Gastroesophageal sphincter (tissue), 4 donors: ENCODE measurements at places on chromosomes 7 and 10.
A peak's percentile ranks its signal among the peaks of the same experiment; 100 is the strongest.

GRCh38 chr7:128266883-128267594 lies 26.0 kb downstream of the LEP start:
- peak; percentile 45 for ATAC-seq

DNA sequence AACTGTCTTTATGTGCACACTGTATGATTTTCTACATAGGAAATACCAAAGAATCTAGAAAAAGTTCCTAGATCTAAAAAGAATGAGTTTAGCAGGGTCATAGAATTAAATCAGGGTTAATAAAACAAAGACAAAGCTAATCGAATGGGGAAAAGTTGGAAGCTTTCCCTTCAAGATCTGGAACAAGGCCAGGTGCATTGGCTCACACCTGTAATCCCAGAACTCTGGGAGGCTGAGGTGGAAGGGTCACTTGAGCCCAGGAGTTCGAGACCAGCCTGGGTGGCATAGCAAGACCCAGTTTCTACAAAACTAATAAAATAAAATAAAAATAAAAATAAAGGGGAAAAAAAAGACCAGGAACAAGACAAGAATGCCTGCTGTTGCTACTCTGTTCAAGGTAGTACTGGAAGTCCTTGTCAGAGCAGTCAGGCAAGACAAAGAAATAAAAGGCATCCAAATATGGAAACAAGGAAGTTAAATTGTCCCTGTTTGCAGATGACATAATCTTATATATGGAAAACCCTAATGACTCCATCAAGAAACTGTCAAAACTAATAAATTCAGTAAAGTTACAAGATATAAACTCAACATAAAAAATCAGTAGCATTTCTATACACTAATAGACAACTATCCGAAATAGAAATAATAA lies 76.1 kb upstream of the RHEB start:
- ATAC-seq = no peak

GRCh38 chr10:104766341-104766740 lies 125.3 kb downstream of the SORCS3 start:
- no peak for ATAC-seq

DNA sequence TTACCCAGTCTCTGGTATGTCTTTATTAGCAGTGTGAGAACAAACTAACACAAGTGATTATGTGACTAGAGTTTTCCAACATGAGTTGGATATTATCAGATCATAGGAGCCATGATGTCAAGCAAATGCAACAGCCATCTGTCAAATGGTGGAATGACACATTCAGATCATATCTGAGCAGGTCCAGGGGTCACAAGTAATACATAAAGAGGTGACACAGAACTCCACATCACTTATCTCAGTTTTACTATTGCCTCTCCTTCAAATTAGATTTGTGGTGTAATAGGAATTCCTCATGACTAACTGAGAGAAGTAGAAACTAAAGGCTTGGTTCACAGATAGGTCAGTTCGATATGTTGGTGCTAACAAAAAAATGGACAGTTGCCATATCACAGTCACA lies 12.2 kb upstream of the SAMD9L start:
- ATAC-seq = no peak

DNA sequence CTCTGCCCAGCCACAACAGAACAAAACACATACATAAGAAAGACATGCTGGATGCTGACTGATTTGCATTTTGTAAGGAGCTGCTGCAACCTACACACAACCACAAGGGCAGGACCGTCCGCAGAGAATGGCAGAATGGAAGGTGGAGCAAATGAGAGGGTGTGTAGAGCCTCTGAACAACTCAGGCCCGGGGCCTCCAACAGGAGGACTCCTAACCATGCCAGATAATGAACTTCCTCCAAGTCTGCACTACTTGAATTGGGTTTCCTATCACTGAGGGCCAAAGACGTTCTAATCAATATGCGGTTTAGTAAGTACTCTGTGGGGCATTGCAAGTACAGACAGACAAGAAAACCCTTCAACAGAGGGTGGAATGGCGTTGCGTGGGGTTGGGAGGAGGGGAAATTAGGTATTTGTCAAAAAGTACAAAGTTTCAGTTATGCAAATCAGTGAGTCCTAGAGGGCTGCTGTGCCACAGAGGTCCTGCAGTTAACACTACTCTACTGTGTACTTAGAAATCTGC lies 14.6 kb downstream of the VOPP1 start:
- ATAC-seq = no peak

- no peak for ATAC-seq
These were observed 72.6 kb downstream of the TPK1 start for GRCh38 chr7:144763291-144763690.

DNA sequence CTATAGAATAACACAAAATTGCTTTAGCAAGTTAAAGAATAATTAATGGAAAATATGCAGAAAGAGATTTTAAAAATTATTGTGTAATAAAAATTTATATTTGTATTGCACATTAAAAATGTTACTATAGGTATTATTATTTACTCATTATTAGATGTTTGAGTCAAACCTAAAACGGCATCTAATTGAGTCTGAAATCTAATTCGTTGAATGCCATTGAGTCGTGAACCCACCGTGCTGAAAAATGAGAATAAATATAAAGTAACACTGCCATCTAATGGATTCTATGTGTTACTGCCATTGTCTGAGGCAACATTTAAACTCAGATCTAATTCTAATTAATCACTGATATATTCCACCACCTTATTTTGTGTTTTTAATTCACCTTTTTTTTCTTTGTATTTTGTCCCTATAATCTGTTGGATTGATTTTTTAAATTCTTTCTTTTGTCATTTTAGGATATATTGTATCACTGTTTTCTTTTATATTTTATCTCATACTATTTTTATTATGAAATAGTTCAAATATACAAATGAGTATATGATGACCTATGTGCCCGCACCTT lies 62.2 kb downstream of the SAMD9 start:
- ATAC-seq = no peak

GRCh38 chr10:51747216-51747615 lies 47.8 kb upstream of the CSTF2T start:
- ATAC-seq = no peak
